Lower lobe of right lung (tissue), 2 donors: ENCODE measurements at places on chromosomes 6 and 20. TPM values are rescaled to one million over a fixed set of nuclear protein-coding genes. Genes with fewer than 3 reads are reported as not detected.

DNA sequence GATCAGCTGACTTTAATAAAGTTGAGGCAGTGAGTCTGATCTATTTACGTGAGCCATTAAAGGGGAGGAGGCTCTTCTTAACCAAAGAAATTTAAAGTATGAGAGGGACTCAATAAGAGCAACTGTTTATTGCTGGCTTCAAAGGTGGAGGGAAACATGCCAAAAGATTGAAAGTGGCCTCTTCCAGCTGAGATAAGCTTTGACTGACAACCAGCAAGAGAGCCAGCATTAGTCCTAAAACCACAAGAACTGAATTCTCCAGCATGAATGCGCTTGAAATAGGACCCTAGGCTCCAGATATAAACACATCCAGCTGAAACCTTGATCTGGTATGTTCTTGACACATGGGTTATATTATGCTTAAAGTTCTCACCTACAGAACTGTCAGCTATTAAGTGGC lies 123.1 kb upstream of the GJE1 start:
- no peaks in the 10 kb centered on the region for H3K4me1 ChIP-seq
- DNase-seq = no peak
- no peak overlapping the region for H3K4me3 ChIP-seq
- H3K36me3 ChIP-seq = no peaks in the 10 kb centered on the region
- no peak overlapping the region for H3K27ac ChIP-seq

DNA sequence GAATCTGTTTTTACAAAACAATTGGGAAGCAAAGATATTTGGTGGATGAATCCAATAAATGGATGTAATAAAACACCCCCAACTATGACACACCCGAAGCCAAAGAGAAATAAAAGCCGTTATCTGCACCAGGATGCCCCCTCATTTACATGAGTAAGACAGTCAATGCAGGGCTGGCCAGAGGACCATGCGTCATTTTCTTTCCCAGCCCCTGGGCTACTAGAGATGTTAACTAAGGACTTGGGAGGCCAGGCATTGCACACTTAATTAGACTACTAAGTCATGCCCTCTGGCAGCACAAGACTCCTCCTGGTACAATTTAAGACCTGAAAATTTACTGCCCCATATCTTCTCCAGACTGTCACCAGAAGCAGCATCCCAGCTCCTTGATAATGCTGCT lies 3.2 kb downstream of the LEMD2 start:
- no peaks in the 10 kb centered on the region for H3K27me3 ChIP-seq
- no peak for DNase-seq
- H3K4me3 ChIP-seq = no peak overlapping the region
- peaks cover 54% of the 10 kb centered on the region for H3K36me3 ChIP-seq
- H3K27ac ChIP-seq = no peak overlapping the region

DNA sequence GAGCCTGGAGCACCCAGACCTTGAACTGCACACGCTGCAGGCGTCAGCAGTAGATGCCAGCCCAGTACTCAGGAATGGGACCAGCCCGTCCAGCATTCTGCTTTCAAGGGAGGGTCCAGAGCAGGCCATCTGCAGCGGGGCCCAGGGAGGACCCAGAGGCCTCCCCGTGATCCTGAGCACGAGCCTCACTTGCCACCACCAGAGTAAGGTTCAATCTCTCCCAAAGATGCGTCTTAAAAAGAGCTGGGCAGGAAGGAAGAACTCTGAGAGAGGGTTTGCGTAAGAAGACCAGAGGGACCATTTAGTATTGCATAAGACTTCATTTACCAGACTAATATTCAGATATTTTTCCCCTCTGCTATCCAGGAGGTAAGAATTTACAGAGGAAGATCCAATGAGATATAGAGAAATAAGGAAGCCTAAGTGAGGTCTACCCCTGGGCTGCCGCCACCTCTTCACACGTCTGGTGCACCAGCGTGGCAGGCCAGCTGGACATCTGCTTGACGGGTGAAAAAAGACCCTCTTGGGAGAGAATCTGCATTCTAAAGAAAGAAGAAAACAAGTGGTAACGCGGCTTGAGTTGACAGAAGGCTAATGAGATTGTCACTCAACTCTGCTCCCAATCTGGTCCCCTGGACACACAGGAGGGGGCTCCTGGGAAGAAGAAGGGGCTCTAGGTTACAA lies 107.3 kb downstream of the PRND start:
- H3K4me3 ChIP-seq = no peak overlapping the region
- peaks cover 21% of the 10 kb centered on the region for H3K4me1 ChIP-seq
- H3K36me3 ChIP-seq = no peaks in the 10 kb centered on the region
- H3K27ac ChIP-seq = peak overlapping the region; percentile 77
- no peaks in the 10 kb centered on the region for H3K27me3 ChIP-seq

Gene PDYN
- not detected for total RNA-seq

DNA sequence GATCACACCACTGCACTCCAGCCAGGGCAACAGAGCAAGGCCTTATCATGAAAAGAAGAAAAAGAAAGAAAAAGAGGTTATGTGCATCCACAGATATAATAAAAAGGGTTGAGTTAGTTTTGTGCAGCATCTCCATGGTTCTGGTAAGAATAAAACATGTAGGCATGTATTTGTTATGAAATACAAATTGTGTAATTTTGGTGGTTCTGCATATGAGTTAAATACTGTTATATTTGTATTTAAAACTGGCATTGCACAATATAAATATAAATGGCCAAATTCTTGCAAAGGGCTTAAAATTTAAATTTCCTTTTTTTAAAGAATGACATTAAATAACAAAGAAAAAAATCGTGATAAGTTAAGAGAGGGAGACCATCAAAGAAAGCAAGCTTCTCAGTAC lies 159.1 kb upstream of the PREP start:
- no peak overlapping the region for H3K27ac ChIP-seq
- no peaks in the 10 kb centered on the region for H3K4me1 ChIP-seq
- no peak for DNase-seq
- H3K36me3 ChIP-seq = no peaks in the 10 kb centered on the region
- H3K27me3 ChIP-seq = no peaks in the 10 kb centered on the region
